Right cardiac atrium (tissue), 5 donors: ENCODE measurements at places on chromosomes 6 and 20. TPM values are rescaled to one million over a fixed set of nuclear protein-coding genes. Genes with fewer than 3 reads are reported as not detected.

DNA sequence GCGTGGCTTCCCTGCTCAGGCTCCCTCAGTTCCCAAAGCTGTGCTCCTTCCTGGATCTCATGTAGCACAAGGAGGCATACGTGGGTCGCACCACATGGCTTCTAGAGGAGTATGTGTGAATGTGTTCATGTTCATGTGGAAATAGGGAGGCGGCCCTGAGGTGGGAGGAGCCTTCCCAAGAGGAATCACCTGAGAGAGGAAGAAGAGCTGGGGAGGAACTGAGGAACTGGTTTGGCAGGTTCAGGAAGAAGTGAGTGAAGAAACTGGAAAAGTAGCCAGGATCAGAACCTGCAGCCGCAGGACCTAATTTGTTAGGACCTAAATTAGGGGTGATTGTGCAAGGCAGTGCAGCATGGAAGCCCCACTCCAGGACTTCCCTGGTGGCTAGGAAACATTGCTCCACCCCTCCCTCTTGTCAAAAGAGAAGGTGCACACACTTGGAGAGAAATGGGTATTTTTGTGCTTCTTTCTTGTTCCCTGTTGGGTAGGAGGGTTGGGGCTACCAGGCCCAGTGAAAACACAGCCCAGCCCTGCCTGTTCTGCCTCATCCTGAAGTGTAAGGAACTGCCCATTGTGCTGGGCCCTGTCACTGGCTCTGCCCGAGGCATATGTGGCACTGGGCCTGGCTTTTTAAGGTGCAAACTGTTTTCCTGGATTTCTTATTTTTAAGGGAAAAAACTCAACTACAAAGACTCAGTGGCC lies 20.7 kb downstream of the SYNJ2 start:
- DNase-seq, result no peak

GRCh38 chr20:20276811-20277530 lies 90.9 kb upstream of the INSM1 start:
- DNase-seq, result no peak

Gene DPPA5
- total RNA-seq, result not detected

Gene KCNG1
- total RNA-seq, result 1.5 TPM

- no peak for DNase-seq
Measured at GRCh38 chr6:36743032-36743431, 45.4 kb downstream of the RAB44 start.
